ENCODE measurements at places on chromosomes 7 and 10. TPM values are rescaled to one million over a fixed set of nuclear protein-coding genes. Genes with fewer than 3 reads are reported as not detected.

Gene ANXA11
- 153 TPM for total RNA-seq

Gene INMT
- total RNA-seq, result 0.99 TPM

Gene ATRNL1
- 91.0 TPM for total RNA-seq

DNA sequence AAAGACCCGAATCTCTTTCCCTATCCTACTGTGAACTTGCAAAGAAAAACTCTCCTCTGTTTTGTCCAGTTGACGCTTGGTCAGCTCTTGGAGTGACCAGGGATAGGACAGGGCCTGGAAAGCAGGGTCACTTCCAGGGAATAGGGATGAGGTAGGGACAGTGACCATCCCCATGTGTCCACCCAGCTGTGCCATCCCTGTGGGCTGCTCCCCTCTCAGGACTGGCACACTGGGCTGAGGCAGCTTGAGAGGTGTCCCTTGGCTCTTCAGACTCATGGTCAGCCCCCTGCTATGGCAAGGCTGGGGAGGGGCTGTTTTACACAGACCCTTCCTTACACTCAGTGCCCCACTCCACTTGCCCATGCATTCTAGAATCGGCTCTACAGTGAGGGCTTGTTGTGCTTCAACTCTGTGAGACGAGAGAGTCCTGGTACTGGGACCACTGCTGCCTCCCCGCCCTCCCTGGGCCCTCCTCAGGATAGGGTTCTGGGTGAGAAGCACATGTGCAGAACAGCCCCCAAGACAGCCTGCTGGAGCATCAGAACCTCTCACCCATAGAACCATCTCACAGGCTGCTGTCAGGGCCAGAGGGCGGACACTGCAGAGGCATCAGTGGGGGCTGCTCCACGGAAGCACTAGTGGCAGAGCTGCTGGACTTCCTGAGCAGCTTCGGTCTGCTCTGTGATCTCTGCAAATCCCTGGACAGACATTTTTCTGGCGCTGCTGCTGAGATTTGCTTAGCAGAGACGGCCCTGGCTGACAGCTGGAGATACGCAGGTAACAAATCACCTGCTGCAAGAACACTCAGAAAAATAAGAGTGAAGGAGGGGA, 202.8 kb upstream of the CXCL12 start:
- DNase-seq, result no peak

DNA sequence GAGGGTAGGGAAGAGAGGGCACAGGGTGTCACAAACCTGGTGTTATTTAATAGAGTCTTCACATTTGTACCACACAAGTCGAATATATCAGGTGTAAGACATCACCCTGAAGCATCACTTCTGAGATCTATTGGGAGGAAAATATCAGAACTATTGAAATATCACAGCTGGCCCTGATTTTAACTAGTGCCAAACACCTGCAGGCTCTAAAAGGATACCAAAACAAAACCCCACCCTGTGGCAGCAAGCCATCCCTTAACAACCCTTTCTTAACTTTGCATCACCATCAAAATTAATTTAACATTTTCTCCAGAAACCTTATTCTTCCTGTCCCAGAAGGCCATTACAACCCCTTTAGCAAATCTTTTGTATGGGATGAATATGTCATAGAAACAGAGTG, 365.4 kb downstream of the SUGCT start:
- no peak for DNase-seq

GRCh38 chr7:102261451-102261850, 25.2 kb upstream of the SH2B2 start:
- DNase-seq, result no peak
